ENCODE measurements at places on chromosomes 3 and 15. TPM values are rescaled to one million over a fixed set of nuclear protein-coding genes. Genes with fewer than 3 reads are reported as not detected.
A peak's percentile ranks its signal among the peaks of the same experiment; 100 is the strongest.

Gene P2RY12
- total RNA-seq = 3.0 TPM

Gene NLGN1
- 22.2 TPM for total RNA-seq

- DNase-seq = peak; percentile 61
- no peak overlapping the region for H3K4me3 ChIP-seq
- H3K27ac ChIP-seq = no peak overlapping the region
- peaks cover 1% of the 10 kb centered on the region for H3K4me1 ChIP-seq
- no peaks in the 10 kb centered on the region for H3K27me3 ChIP-seq
- peaks cover 36% of the 10 kb centered on the region for H3K36me3 ChIP-seq
Observed at GRCh38 chr15:85733416-85733815, 61.3 kb downstream of the KLHL25 start.

DNA sequence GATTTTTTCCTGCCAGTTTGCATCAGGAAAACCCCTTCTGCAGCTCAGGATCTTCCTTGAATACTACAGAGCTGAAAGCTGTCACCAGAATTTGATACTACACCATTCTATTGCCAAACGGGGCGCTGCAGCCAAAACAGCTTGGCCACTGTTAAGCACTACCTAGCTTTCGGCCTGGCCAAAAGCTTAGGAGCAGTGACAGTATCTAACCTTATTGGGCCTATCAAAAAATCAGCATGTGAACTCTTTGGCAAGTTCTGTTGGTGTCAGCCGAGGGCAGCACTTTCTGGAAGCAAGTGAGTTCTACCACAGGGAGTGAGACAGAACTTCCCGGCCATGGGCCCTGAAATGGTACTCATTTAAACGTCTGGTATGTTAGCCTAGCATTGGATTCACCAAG, 16.1 kb upstream of the GYG1 start:
- H3K27ac ChIP-seq = peak overlapping the region; percentile 73
- no peaks in the 10 kb centered on the region for H3K36me3 ChIP-seq
- no peak overlapping the region for H3K4me3 ChIP-seq
- DNase-seq = no peak
- H3K27me3 ChIP-seq = no peaks in the 10 kb centered on the region
- H3K4me1 ChIP-seq = peaks cover 12% of the 10 kb centered on the region

Gene TUSC7
- not detected for total RNA-seq

Measured in lung (tissue), 17 donors.